GM12878 (cell line): ENCODE measurements at places on chromosomes 3 and 15.

DNA sequence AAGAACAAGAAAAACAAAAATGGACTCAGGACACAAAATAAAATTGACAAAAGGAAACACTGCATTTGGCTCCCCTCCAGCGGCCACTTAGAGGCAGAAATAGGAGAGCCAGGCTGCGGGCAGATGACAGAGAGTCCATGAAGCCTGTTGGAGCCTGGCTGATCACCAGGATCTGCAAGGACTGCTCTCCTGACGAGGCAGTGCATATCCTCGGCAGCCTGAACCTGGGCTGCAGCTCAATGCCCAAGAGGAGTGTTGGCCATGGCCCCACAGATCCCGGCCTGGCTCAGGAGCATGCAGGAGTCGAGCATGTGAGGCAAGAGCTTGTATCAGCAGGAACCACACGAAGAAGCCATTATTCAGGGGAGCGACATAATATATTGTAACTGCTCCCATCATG lies 199.8 kb downstream of the STT3B start:
- no peak for DNase-seq

GRCh38 chr3:43995547-43996378 lies 245.9 kb upstream of the TOPAZ1 start:
- DNase-seq = no peak

DNA sequence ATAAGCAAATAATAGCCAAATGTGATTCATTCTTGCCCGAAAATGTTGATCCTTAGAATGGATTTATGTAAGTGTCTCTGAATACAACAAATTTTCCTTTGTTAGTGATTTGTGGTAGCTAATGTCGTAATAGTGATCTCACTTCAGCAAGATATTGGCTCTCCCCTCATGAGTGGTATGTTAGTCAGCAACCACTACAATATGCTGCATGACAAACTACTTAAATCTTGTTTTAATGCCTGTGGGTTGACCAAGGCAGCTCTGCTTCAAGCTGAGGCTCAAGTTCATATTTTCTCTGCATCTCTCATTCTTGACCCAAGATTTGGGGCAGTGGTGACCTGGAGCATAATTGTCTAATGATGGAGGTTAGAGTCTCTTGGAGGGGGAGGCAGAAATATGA lies 49.8 kb upstream of the GALNT15 start:
- DNase-seq = no peak

- DNase-seq = no peak
Measured at GRCh38 chr3:112233083-112233482, 60.9 kb downstream of the SLC9C1 start.

DNA sequence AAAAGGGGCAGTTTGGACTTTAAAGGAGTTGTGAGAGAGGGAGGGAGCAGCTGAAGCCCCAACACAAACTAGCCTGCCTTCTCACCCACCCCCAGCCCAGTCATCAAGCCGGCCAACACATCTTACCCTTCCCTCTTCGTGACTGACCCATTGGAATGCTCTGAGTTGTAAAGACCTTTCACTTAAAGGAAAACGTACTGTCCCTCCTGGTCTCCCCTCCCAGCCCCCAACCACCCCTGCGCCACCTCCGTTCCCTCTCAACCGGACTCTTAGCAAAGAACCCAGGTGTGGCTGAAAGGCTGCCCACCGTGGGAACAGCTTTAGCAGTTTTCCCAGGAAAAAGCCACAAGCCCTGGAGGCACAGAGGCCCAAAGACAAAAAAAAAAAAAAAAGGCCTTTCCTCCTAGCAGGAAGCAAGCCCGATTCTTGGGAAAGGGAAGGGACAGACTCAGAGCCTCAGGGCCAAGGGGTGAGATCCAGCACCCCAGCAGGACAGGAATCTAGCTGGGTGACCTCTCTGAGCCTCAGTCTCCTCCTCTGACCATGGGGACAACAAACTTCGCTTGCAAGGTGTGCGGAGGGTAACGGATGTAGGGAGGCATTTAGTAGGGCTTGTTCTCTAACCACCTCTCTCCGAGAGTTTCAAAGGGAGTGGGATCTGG lies 2.4 kb downstream of the CYP11A1 start:
- DNase-seq = no peak
